ENCODE measurements at places on chromosomes 1 and 21.
A peak's percentile ranks its signal among the peaks of the same experiment; 100 is the strongest.

DNA sequence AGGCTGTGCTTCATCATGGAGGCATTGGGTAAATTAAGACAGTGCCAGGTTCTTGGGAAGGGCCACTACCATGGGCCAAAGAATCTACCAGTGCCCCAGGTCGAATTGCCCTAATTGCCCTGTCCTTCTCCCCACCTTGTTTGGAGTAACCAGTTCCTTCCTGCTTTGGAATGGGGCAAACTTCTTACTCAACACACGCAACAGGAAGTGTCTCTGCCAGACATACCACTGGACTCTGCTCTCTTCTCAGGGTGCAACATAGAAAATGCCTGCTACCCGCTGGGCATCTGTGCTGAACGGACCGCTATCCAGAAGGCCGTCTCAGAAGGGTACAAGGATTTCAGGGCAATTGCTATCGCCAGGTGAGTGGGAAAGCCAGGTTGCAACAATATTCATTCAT, 15.8 kb downstream of the CDA start:
- no peak for DNase-seq

GRCh38 chr21:43025636-43026180, 49.9 kb downstream of the CBS start:
- DNase-seq: no peak

DNA sequence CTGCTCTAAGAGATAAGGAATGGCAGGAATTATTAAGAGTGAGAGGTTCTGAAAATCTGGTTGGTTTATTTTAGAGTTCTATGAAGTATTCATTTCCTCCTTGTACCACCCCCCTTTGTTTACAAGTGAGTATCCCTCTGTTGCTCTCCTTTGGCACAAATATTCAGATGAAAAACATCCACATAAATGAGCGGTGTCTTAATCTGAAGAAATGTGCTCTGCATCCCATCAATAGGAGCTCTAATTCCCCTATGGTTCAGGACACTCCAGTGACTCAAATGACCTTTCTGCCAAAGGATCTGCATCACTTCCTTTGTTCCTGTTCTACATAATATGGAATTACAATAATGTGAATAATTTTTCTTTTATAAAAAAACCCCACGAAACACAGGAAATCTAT, 16.6 kb downstream of the DDAH1 start:
- DNase-seq: no peak

DNA sequence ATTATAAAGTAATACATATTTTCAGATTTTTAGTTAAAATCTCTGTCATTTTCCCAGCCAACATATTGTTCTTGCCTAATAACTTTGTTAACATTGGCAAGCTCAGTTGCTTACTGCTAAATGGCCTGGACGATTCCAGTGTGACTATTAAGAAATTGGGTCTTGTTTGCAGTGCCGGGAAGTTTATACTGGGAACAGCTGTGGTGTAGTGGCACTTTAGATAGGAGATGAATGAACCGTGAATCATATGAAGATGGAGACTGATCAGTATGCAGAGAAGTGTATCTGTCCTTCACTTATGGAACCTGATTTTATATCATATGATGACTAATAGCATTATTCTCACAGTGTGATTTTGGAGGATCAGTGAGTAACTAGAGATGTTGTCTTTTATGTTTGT, 3.3 kb downstream of the CHRM3 start:
- no peak for DNase-seq

- no peak for DNase-seq
Observed at GRCh38 chr1:10643607-10644306, 152.7 kb downstream of the CASZ1 start.

DNA sequence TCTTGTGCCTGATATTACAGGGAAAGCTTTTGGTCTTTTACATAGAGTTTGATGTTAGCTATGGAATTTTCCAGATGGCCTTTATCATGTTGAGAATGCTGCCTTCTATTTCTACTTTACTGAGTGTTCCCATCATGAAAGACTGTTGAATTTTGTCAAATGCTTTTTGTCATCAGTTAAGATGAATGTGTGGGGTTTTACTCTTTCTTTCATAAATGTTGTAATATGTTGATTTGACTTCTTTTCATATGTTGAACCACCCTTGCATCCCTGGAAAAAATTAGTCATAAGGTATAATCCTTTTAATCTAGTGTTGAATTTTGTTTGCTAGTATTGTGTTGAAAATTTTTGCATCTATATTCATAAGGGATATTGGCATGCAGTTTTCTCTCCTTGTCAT, 16.1 kb upstream of the HOOK1 start:
- no peak for DNase-seq

DNA sequence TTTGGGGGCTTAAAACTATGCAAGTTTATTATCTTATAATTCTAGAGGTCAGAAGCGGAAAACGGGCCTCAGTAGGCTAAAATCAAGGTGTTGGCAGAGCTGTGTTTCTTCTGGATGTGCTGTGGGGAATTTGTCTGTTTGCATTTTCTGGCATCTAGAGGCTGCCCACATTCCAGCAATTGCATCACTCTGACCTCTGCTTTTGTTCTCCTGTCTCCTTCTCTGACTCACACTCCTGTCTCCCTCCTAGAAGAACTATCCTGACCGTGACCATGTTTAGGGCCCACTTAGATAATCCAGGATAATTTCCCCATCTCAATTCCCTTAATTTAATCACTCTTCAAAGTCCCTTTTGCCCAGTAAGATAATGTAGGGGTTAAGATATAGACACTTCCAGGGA, 127.4 kb upstream of the DEPDC1 start:
- no peak for DNase-seq

GRCh38 chr1:221672965-221673364, 68.9 kb downstream of the DUSP10 start:
- no peak for DNase-seq

DNA sequence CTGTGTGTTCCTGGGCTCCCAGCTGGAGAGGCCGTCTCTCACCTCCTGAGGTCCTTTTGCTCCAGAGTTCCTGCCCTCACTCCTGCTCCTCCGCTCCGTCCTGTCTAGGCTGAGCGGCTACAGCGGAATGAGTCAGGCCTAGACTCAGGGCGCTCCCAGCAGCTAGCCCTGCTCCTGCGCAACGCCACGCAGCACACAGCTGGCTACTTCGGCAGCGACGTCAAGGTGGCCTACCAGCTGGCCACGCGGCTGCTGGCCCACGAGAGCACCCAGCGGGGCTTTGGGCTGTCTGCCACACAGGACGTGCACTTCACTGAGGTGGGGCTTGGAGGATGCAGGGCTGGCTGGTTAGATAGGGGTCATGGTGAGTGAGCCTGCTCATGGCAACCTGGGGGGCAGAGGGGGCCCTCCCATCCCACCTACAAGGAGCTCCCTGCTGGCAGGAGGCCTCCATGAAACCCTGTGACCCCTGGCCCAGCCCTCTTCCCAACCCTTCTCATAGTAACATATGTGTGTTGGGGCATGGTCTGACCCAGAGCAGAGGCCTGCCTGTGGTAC, 15.1 kb downstream of the PSRC1 start:
- no peak for DNase-seq

- DNase-seq: no peak
Observed at GRCh38 chr1:16900751-16901150, 5.0 kb downstream of the RNU1-2 start.

DNA sequence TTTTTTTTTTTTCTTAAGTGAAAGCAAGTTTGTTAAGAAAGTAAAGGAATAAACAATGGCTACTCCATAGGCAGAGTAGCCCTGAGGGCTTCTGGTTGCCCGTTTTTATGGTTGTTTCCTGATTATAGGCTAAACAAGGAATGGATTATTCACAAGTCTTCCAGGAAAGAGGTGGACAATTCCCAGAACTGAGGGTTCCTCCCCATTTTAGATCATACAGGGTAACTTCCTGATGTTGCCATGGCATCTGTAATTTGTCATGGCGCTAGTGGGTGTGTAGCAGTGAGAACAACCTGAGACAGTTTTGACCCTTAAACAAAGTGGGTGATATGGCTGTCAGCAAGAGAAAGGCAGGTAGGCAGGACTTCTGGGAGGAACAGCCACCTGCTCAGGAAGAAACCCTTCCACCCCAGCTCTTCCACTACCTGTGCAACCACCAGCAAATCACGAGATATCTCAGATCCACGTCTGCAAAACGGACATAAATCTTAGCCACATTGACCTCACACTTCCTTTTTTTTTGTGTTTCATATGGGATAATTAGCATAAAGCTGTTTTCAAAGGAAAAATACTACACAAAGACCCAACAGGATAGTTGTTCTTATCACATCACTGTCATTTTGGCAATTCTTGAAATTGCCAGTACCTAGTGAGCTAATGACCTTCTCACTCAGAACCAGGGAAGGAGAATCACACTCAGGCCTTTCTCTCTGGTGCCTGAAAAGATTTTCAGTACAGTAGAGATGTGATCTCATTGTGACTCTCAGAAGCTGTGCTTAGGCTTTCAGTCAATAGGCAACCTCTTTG, 34.8 kb upstream of the DUSP10 start:
- peak; percentile 73 for DNase-seq

GRCh38 chr1:52552505-52553361, at the start of gene TUT4:
Gene TUT4, minus strand, starts transcription at chr1:52553092. Its CDS starts 26,812 bp downstream, at chr1:52526280.
- peak; percentile 85 for DNase-seq

DNA sequence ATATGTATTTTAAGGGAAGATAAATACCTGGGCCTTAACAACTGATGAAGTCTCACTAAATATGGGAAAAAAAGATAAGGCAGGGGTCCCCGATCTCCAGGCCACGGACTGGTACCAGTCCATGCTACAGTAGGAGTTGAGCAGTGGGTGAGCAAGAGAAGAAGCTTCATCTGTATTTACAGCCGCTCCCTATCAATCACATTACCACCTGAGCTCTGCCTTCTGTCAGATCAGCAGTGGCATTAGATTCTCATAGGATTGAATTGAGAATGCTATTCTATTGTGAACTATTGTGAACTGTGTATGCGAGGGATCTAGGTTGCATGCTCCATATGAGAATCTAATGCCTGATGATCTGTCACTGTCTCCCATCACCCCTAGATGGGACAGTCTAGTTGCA, 43.0 kb upstream of the PAXBP1 start:
- DNase-seq: no peak

DNA sequence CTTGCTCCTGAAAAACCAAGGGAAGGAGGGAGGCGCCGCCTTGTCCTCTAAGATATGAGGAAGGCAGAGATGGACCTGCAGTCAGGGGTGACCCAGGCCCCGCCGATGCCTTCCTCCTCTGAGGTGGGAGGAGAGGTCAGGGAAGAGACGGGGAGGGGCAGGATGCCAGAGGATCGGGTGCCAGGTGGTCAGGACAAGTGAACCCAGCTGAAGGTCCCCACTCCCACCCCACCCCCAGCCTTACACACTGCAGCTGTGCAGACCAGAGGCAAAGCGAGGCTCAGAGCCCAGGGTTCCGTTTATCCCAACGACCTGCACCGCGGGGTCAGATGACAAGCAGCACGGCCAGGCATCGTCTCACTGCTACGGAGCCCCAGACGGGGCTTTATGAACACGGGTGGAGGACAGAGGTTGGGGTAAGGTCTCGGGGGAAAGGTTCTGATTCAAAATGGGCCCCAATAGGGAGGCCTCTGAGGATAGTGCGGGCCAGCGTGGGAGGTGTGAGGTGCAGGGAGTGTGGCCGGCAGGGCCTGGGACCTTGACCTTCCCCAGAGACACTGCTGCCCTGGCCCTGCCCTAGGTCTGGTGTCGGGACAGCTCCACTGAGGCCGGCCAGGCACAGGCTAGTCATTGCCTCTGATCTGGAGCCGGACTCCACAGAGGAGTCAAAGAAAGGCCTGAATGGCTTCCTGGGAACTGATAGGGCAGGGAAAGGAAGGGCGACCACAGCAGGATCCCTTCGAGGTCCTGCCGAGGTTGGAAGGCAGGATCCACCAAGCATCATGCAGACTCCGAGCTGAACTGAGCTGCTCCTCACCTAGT, 112.4 kb downstream of the WDR4 start:
- no peak for DNase-seq

DNA sequence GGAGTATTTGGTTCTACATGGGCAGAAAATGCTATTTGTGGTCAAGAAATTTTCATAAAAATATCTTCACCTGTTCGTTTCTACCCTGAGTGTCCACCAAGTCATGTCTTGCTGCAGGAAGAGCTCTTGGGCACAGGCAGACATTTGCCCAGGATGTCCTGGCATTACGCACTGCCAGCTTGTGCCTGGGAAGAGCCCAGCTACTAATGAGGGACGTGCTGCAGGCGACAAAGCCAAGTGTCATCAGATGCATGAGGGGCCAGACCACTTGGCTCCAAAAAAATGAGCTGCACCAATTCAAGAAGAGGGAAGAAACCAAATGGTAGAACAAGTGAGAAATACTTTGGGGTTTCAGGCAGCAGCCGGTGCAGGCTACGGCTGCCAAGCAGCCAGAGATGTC, 12.9 kb downstream of the RNU5D-1 start:
- no peak for DNase-seq

- DNase-seq: no peak
Observed at GRCh38 chr1:2544093-2544874, 11.9 kb upstream of the TNFRSF14 start.

DNA sequence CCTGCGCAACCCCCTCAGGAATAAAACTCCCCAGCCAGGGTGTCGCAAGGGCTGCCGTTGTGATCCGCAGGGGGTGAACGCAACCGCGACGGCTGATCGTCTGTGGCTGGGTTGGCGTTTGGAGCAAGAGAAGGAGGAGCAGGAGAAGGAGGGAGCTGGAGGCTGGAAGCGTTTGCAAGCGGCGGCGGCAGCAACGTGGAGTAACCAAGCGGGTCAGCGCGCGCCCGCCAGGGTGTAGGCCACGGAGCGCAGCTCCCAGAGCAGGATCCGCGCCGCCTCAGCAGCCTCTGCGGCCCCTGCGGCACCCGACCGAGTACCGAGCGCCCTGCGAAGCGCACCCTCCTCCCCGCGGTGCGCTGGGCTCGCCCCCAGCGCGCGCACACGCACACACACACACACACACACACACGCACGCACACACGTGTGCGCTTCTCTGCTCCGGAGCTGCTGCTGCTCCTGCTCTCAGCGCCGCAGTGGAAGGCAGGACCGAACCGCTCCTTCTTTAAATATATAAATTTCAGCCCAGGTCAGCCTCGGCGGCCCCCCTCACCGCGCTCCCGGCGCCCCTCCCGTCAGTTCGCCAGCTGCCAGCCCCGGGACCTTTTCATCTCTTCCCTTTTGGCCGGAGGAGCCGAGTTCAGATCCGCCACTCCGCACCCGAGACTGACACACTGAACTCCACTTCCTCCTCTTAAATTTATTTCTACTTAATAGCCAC, 696 bp downstream of the TGFB2 start:
- DNase-seq: peak; percentile 71

- DNase-seq: no peak
Observed at GRCh38 chr1:209704584-209704983, at the start of gene HSD11B1. Gene HSD11B1, plus strand, starts transcription at chr1:209704846. Its CDS starts 97 bp downstream, at chr1:209704943.

DNA sequence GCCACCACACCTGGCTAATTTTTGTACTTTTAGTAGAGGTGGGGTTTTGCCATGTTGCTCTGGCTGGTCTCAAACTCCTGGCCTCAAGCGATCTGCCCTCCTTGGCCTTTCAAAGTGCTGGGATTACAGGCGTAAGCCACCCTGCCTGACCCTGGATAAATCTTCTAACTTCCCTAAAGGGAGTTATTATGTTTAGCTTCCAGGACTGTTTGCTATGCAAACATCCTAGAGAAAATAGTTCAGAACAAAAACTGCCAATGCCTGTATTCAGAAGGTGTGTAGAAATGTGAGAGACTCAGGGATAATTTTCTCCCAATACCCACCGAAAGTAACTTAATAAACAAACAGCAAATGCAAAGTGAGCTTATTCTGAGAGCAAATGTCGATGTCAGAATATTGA, 301.2 kb downstream of the TGFB2 start:
- no peak for DNase-seq

- no peak for DNase-seq
Observed at GRCh38 chr21:40315626-40316025, 448.4 kb downstream of the PCP4 start.
